Brain (organoid and tissue), 16 donors: ENCODE measurements at places on chromosomes 1 and 21.

DNA sequence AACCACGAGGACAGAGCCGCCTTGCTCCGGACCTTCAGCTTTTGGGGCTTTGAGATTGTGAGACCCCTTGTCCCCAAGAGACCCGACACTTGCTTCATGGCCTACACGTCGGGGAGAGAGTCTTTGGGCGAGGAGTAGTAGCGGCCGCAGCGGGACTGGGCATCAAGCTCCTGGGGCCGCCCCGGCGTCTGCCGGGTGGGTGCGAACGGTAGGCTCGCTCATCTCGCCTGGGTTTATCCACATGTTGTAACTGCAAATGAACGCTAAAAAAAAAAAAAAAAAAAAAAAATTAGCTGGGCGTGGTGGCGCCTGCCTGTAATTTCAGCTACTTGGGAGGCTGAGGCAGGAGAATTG lies 27.9 kb upstream of the RLF start:
- no peak for DNase-seq

GRCh38 chr1:215064327-215064726 lies 18.2 kb upstream of the KCNK2 start:
- no peak for DNase-seq

GRCh38 chr1:33649759-33650158 lies 177.3 kb downstream of the ZSCAN20 start:
- no peak for DNase-seq

- no peak for DNase-seq
Observed at GRCh38 chr1:196558411-196558810, 49.8 kb downstream of the KCNT2 start.

GRCh38 chr1:2232916-2233438 lies 4.9 kb downstream of the SKI start:
- DNase-seq: peak; percentile 49

DNA sequence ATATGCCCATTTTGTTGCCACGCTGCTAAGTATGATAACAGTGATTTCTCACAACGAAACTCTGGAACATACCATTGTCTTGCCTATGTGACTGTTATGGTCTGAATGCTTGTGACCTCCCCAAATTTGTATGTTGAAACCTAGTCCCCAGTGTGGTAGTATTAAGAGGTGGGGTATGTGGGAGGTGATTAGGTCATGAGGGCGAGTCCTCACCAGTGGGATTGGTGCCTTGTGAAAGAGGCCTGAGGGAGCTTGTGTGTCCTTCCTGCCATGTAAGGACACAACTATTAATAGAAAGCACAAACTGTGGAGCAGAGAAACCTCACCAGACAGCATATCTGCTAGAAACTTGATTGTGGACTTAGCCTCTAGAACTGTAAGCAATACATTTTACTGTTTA lies 84.6 kb downstream of the SELENOF start:
- DNase-seq: no peak

DNA sequence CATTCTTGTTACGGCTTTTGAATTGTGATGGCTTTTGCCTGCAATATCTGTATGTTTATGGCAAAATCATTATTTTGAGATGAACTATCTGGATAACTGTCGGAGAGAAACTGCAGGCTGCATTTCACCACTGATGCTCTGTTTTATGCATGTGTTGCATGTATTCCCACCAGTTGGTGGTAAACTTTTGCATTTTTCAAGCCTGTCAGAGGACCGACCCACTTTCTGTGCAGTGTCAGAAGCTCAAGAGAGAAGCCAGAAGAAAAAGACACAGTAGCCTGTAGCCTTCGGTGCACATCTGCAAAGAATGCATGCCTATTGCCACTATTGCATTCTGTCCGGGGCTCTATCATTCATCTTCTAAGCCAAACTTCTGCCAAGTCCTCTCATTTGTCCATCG lies 41.6 kb downstream of the OLIG1 start:
- DNase-seq: no peak

DNA sequence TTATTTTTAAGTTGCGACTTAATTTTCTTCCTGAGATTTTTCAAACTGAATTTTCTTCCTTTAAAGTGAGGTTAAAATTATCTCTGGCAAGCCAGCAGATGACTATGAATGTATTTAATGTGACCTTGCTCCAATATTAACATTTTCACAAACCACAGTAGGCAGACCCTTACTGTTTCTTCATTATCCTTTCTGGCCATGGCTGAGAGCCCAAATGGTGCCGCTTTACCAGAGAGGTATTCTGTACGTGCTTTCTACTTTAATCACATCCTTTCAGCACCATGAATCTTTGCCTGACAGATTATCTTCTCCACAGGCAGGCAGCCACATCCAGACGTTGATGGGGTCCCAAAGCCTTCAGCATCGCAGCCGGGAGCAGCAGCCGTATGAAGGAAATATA lies 129.6 kb downstream of the LRRC40 start:
- peak; percentile 44 for DNase-seq

DNA sequence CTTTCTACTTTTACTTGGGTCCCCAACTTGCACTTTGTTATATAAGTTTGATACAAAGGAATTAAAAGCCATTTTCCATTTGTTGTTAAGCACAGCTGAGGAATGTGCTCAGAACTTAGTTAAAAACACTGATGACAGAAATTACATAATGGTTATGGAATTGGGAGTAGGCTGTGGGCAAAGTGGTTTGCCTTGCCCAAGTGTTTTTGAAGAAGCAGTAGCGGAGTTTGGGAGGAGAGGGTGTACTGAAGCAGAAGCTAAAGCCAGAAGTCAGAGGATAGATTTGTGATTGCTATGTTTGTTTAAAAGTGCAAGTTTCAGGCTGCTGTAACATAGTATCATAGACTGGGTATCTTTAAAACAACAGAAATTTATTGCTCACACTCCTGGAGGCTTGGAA lies 391.8 kb downstream of the DUSP10 start:
- DNase-seq: no peak

GRCh38 chr21:44568667-44569556 lies 4.6 kb upstream of the KRTAP10-4 start:
- DNase-seq: no peak

DNA sequence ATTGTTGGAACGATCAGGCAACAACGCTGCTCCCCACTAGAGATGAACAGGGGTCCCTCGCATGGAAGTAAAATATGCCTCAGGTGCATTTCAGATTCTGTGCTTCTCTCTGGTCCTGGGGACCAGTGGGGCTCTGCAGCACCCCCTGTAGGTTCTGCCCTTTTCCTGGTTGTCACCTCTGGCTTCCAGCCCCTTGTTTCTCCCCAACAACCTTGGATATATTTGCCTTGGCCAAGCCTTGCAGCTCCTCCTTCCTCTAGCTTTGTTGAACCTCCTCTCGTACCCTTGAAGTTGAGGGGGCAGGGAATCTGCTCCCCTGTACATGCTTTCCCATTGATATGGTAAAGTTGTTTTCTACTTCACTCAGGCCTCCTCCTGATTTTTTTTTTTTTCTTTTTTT lies 5.4 kb upstream of the RGSL1 start:
- no peak for DNase-seq

DNA sequence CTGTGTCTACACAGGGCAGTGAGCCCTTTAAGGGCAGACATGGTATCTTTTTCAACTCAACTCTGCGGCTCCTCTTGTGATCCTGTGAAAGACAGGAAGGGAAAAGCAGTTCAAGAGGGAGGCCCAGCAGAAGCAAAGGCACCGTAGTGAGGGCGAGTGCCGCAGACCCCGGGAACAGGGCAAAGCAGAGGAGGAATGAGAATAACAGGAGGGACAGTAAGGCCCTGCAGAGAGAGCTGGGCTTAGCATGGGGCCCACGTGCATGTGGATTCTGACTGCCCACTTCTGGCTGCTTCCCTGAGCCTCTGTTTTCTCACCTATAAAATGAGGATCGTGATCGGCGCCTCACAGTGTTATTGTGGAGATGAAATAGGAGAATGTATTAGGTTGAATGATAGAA lies 409.3 kb downstream of the PTPRU start:
- no peak for DNase-seq

DNA sequence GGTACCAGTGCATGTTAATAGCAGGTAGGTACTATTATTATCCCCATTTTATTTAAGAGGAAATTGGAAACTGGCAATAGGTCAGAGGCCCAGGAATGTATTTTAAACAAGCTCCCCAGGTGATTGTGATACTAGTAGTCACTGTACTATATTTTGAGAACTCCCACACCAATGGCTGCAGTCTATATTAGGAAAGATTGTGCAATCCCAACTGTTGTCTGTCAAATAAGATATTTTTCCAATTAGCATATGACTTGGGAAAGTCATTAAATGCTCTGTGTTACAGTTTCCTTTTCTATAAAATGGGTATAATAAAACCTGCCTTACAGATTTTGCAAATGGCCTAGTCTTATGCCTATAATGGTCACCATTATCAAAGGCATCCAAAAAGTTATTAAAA lies 94.2 kb upstream of the DMRTA2 start:
- no peak for DNase-seq

- DNase-seq: no peak
Observed at GRCh38 chr21:41824466-41825207, 54.5 kb downstream of the PRDM15 start.

GRCh38 chr1:229461032-229461668 lies 27.3 kb upstream of the ACTA1 start:
- DNase-seq: no peak

GRCh38 chr1:180617774-180618395 lies 13.9 kb upstream of the XPR1 start:
- DNase-seq: no peak

GRCh38 chr1:92843429-92844352 lies 11.9 kb downstream of the RPL5 start:
- DNase-seq: no peak

DNA sequence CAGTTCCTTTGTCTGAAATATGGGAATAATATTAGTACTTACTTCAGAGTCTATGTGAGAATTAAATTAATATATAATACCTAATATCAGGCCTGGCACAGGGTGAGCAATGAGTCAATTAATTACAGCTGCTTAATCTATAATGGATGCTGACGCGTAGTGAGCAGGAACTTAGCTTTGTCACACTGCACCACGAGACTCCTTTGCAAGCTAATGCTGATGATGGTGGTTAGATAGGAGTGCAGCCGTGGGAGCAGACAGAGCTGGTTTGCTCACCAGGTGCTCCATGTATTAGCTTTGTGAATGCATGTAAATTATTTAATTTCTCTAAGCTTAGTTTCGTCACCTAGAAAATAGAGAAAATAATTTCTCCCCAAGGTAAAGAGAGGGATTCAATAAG lies 35.1 kb downstream of the KCNJ15 start:
- DNase-seq: no peak

DNA sequence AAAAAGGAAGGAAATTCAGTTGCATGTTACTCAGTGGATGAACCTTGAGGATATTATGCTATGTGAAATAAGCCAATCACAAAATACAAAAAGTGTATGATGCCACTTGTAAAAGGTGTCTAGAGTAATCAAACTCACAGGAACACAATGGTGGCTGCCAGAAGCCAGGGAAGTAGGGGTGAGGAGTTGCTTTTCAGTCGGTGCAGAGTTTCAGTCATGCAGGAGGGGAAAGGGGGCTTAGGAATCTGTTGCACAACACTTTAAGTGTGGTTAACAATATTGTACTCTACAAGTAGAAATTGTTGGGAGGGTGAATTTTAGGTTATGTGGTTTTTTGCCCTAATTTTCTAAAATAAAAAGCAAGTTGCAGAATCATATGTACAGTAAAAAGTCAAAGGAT lies 184.2 kb upstream of the RAB4A start:
- no peak for DNase-seq

GRCh38 chr1:12194666-12195216 lies 27.9 kb downstream of the TNFRSF1B start:
- DNase-seq: no peak

DNA sequence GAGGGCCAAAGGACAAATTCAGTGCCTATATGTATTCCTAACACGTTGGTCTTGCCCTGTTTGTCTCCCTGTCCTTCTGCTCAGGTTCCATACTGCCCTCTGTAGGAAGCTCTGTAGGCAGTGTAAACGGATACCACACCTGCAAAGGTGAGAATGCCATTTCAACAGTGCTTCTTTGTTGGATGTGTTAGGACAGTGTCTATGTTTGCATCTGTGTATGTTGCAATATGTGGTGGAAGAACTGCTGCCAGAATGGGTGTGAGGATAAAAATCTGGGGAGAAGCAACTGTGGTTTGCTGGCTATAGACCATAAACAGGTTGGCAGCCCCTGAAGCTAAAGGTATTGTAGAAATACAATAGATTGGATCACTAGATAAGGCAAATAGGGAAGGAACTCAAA lies 113.1 kb upstream of the BMP8A start:
- no peak for DNase-seq

DNA sequence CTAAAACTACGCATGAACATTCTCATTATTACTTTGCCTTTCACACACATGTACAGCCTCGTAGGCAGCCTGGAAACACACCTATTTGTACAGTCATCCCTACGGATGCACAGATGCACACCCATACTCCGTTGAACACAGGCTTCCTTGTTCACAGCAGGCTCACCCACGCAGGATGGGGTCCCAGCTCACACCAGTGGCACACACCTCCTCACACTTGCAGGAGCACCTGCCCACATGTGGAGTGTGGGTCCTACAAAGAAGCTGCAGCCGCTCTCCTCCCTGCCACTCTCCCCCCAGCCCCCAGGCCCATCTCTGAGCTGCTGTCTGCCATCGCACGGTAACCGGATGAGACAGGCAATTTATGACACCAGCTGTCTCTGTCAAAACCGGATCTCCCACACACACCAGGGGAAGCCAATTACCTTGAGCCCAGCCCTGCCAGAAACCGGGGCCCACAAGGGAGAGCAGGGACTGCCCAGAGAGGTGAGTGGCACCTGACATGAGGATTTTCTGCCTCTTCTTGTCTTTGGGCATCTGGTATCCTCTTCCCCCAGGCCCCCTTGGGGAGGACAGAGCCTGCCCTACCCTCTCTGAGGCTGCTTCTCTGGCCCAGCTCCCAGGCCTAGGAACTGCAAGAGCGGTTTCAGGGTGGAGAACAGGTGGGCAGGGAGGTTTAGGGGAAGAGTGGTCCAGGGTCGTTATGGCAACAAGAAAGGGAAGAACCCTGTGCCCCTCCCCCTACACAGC lies 175.4 kb downstream of the IGSF21 start:
- peak; percentile 73 for DNase-seq

GRCh38 chr21:41142051-41142795 lies 25.7 kb upstream of the BACE2 start:
- peak; percentile 95 for DNase-seq
